Activated CD4-positive, alpha-beta T cell treated with anti-CD3 and anti-CD28 coated beads, Interleukin-2, amount 10 ng/mL, durations not matched to agents 7 days and 5 days (primary cell): ENCODE measurements at places on chromosomes 3 and 15. TPM values are rescaled to one million over a fixed set of nuclear protein-coding genes. Genes with fewer than 3 reads are reported as not detected.

- DNase-seq: no peak
Observed at GRCh38 chr15:94443186-94443585, 211.8 kb downstream of the MCTP2 start.

DNA sequence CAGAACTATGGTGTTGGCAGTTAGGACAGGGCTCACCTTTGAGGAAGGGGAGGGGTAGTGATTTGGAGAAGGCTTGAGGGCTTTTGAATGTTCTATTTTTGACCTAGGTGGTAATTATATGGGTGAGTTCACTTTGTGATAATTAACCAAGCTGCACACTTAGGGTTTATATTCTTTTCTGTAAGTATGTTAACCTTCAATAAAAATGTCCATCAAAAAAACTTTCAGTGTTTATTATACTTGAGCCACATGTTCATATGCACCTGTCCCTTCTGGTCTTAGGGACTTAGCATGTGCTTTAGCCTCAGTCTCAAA is 28.4 kb downstream of the PDE8A start:
- DNase-seq: no peak

DNA sequence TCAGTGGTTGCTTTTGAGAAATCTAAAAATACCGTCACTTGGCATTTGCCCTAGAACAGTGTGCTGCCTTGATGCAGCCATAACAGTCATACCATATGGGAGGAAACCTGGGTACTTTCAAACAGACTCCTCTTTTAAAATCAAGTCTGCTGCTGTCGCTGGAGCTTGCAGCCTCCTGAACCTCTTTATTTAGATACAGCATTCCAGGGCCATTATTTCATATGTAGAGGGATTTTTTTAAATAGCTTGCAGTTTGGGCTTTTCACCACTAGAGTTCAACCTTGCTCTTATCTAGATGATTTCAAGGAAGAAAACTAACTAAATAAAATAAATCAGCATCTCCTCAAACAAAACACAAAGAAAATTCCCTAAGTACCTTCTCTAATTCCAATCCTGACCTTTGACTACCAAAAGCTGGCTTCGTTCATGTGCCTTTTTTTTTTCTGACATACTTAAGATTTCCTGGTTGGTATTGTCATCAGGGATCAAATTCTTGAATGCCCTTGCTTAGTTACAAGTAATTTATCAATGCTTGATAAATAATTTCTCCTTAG is 111.6 kb downstream of the KBTBD8 start:
- no peak for DNase-seq

The TMCO5A gene
- not detected for total RNA-seq

The LINGO1 gene
- not detected for total RNA-seq
